ENCODE measurements at places on chromosomes 11 and 22.

DNA sequence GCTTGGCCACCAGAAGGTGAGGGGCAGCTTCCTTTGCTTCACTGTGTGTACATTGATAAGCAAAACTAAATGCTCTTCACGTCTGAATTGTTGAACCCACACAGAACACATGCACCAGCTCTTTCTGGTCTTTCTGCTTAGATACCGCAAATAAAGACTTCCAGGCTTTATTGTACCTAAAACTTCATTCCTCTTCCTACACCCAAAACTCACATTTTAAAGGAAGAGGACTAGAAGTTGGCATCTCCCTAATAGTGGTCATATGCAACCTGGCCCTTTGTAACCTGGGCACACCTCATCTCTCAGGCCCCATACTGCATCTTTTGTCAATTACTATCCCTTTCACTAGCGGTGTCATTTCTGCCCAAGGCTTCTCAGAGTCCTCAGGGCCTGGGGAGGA lies 5.9 kb downstream of the SLC17A6 start:
- no peak for DNase-seq

DNA sequence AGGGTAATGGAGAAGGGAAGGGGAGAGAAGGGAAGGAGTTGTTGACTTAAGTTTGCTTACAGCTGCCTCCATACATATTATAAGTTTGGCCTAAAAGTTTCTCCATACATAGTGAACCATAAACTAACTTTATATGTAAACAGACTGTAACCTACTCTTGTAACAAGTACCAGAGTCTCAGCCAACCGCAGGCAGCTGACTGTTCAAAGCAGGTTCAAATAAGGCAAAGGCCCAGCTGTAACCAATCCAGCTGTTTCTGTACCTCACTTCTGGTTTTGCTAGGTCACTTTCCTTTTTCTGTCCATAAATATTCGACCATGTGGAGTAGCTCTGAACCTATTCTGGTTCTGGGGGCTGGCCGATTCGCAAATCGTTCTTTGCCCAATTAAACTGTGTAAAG lies 591.2 kb downstream of the INSC start:
- no peak for DNase-seq

DNA sequence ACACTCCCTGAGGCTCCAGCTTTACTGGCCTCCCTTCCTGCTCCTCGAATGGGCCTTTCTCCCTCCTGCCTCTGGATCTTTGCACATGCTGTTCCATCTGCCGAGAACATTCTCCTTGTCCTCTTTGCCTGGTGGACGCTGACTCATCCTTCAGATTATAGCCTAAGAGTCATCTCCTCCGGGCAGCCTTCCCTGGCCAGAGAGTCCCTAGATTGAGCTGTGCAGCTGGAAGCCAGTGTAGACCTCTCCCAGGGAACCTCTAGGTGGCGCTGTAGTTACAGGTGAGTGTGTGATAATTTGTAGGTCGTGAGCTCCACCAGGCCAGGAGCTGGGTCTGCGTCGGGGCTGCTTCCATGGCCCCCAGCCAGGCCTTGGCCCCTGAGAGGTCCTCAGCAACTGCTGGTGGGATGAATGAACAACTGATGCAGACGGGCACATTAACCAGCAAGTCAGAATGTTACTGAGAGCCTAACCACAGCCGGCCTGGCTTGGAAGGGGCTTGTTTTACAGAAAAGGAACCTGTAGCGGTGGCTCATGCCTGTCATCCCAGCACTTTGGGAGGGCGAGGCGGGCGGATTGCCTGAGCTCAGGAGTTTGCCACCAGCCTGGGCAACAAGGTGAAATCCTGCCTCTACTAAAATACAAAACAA lies 8.7 kb downstream of the PNPLA5 start:
- no peak for DNase-seq

DNA sequence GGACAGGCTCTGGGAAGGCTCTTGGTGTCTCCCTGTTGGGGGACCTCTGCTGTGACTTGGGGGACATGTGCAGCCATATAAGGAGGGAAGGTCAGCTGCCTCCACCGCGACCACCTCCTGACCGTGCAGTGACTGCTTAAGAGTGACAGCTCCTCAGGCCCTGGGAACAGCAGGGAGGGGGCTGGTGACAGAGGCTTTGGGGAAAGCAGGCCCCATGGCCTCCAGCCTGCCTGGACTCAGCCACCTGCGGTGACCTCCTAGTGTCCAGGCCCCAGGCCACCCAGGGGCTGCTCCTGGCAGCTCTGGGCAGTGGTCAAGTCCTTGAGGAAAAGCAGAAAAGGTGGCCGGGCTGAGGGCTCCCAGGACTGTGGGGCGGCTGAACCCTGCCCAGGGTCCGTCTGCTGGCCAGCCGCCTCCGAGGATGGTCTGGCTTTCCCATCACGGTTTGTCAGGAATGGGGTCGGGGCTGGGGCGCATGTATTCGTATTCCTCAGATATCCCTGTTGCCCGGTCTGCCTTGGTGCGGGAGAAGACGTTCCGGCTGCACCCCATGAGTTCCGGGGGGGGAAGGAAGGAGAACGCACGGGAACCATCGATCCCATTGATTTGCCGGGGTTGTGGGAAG lies 96.8 kb downstream of the WNT7B start:
- DNase-seq = no peak

DNA sequence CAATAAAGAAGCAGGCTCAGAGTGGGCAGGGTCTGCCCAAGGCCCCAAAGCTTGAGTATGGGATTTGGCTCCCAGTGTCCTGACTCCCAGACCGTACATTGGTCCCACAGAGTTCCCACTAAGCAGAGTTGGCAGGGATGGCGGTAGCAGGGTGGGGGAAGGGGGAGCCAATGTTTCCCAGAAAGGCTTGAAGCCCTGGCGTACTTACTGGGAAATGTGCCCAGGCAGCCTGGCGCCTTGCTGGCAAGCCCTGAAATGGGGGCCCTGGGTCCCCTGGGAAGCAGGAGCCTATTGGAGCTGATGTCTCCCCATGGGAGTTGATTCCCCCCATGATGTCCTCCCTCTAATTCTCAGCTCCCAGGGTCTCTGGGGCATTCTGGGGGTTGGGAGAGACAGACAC lies 9.3 kb downstream of the ARHGEF17 start:
- no peak for DNase-seq

DNA sequence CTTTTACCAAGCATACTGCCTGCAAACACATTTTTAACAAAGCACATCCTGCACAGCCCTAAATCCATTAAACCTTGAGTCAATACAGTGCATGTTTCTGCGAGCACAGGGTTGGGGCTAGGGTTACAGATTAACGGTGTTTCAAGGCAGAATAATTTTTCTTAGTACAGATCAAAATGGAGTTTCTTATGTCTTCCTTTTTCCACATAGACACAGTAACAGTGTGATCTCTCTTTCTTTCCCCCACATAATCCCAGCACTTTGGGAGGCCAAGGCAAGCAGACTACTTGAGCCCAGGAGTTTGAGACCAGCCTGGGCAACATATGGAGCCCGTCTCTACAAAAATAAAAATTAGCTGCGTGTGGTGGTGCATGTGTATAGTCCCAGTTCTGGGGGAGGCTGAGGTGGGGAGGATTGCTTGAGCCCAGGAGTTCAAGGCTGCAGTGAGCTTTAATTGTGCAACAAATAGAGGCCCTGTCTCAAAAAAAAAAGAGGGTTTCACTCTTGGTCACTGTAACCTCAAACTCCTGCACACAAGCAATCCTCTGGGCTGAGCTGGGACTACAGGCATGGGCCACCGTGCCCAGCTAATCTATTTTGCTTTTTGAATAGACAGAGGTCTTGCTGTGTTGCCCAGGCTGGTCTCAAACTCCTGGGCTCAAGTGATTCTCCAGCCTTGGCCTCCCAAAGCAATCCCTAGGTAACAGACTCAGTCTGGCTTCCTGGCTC lies 19.7 kb upstream of the SLC3A2 start:
- DNase-seq = no peak

GRCh38 chr11:65437436-65438227 lies 15.0 kb downstream of the NEAT1 start:
- no peak for DNase-seq

GRCh38 chr11:100731471-100731870 lies 44.4 kb downstream of the ARHGAP42 start:
- DNase-seq = no peak

GRCh38 chr11:112334381-112334780 lies 73.7 kb upstream of the PLET1 start:
- DNase-seq = no peak

- no peak for DNase-seq
These were observed 315.7 kb upstream of the ANO5 start for GRCh38 chr11:21877151-21877550.

- DNase-seq = no peak
These were observed 164.4 kb downstream of the TEAD1 start for GRCh38 chr11:12838463-12839123.

DNA sequence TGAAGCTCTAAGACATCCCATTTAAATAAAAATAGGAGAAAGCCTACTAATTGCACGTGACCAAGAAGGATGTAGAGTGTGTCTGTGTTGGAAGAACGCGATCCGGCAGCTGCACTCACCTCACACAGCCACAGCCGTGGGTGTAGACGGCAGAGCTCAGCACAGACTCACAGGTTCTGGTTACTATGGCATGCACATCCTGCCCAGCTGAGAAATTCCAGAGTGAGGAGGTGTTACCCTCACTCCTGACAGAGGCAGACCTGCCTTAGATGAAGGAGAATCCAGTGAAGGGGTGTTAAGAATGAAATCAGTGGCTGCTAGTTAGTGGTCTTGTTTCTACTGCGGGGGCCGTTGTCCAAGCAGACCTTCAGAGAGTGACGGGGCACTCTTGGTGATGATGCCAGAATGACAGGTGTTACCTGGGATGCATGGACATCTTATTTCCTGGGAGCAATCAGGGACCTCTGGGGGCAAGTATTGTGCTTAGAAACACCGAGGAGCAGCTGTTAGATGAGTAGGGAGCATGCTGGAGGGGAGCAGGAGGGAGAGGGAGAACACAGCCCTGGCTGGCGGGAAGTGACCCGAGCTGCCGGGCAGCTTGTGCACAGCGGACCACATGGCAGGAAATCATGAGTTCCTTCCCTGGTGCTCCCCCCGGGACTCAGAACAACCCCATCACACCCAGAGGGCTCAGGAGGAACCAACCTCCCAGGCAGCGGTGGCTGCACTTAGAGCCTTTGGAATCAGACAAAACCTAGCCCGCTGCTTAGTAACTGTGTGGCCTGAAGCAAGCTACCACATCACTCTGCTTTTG lies 12.3 kb downstream of the KCNJ5 start:
- DNase-seq = no peak

GRCh38 chr11:110468121-110468520 lies 38.4 kb downstream of the FDX1 start:
- DNase-seq = no peak

- DNase-seq = no peak
These were observed 442 bp downstream of the PELI3 start for GRCh38 chr11:66467034-66467659.

- DNase-seq = no peak
These were observed 186.4 kb downstream of the BLID start for GRCh38 chr11:121929581-121929980.

DNA sequence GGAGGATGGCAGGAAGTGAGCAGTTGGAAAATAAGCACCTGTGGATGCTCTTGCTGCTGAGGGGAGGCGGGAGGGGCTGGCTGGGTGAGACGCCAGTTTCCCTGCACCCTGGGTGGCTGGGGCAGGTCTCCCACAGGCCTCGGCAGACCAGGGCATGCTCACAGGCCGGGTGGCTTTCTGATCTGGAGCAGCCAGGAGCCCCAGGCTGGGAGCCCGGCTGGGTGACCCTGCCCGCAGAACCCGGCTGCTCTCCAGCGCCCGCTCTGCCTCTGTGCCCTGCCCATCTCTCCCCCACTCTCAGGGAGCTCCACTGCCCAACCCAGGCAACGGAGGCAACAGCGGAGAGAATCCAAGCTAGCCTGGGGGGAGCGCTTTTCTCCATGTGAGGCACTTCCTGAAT lies 24.6 kb downstream of the DCPS start:
- DNase-seq = no peak

GRCh38 chr22:32618441-32619140 lies 144.0 kb downstream of the FBXO7 start:
- DNase-seq = no peak

GRCh38 chr11:45603946-45604682 lies 61.3 kb downstream of the CHST1 start:
- no peak for DNase-seq
